CD4-positive, alpha-beta T cell treated with Interleukin-4 for 1 hour (primary cell): ENCODE measurements at places on chromosomes 2 and 18.

- no peak for DNase-seq
Observed at GRCh38 chr2:82395531-82395930, 2063.5 kb downstream of the SUCLG1 start.

DNA sequence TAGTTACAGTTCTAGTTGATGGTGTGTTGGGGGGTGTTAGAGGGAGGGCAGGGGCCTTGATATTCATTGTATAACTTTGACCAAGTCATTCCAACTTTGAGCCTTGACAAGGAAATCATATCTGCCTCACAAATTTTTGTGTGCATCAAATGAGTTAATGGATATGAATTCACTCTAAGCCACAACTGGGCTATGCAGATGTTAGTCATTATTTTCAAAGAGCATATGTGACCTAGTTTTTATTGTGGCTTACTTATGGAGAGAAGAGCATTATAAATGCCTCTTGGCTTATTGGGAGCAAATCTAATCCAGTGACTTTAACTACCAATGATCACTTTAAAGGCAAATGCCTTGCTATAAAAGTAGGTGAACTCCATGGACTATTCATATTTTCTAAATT, 250.2 kb downstream of the LPIN1 start:
- no peak for DNase-seq

- DNase-seq = no peak
Observed at GRCh38 chr2:43363120-43363519, 136.7 kb upstream of the ZFP36L2 start.

- peak; percentile 14 for DNase-seq
Observed at GRCh38 chr2:181937473-181937872, 45.9 kb downstream of the ITPRID2 start.

- no peak for DNase-seq
Observed at GRCh38 chr2:69278366-69278765, 108.7 kb downstream of the GFPT1 start.
